ENCODE measurements at places on chromosomes 13 and 19.

DNA sequence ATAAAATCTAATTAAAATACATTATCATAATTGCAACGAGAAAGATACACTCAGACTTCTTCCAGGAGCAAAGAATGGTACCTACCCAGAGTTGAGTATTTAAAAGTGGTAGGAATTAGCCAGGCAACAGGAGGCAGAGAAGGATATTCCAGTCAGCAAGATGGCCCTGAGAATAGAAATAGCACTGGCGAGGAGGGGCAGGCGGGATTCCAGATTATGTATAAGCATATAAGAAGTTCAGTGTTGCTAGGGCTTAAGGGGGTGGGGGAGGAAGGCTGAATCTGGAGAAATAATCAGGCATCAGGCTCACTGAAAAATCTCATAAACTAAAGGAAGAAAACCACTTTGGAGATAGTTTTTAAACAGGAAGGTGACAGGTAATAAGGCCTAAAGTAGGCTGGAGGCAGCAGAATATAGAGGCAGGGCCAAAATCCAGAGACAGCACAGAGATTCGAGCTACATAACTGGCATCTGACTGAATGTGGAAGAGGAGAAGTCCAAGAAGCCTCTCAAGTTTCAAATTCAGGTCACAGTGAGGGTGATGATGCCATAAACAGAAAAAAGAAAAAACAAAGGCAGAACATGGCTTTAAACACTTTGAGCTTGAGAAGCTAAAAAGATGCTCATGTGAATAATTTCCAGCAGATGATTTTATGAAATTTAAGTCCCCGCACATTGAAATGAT, 7.5 kb downstream of the KPNA3 start:
- DNase-seq = no peak

GRCh38 chr13:98228661-98229341, 51.7 kb upstream of the RNF113B start:
- no peak for DNase-seq

DNA sequence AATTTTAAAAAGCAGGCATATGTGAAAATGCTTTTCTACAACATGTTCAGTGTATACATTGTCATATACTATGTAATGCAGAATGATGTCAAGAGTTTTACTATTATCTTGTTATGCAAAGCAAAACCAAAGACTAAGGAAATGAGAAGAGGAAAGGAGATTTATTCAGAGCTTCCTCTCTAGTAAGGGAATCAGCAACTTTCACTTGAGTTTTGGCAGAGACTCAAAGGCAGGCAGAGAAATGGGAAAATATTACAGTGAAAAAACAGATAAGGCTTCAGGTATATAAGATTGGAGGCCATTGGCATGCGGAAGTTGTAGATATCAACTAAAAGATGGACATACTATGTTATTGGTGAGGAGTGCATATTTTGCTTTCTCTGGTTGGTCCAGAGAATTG, 512.0 kb upstream of the PCDH20 start:
- DNase-seq = no peak

DNA sequence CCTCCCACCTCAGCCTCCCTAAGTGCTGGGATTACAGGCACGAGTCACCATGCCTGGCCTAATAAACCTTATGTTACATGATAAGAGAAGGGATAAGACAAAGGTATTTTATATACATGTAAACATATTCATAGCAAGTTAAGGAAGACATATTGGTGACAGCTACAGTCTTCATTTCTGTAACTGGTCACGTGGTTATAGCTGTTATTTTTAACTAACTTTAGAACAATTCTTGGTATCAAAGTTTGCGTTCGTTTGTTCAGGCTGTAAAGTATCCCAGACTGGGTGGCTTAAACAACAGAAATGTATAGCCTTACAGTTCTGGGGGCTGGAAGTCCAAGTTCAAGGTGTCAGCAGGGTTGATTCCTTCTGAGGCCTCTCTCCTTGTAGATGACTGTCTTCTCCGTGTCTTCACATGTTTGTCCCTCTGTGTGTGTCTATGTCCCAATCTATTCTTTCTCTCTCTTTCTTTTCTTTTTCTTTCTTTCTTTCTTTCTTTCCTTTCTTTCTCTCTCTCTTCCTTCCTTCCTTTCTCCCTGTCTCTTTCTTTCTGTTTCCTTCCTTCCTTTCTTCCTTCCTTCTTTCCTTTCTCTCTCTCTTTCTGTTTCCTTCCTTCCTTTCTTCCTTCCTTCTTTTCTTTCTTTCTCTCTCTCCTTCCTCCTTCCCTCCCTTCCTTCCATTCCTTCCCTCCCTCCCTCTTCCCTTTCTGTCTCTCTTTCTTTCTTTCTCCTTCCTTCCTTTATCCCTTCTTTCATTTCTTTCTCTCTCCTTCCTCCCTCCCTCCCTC, 7.6 kb downstream of the ACTL9 start:
- no peak for DNase-seq

DNA sequence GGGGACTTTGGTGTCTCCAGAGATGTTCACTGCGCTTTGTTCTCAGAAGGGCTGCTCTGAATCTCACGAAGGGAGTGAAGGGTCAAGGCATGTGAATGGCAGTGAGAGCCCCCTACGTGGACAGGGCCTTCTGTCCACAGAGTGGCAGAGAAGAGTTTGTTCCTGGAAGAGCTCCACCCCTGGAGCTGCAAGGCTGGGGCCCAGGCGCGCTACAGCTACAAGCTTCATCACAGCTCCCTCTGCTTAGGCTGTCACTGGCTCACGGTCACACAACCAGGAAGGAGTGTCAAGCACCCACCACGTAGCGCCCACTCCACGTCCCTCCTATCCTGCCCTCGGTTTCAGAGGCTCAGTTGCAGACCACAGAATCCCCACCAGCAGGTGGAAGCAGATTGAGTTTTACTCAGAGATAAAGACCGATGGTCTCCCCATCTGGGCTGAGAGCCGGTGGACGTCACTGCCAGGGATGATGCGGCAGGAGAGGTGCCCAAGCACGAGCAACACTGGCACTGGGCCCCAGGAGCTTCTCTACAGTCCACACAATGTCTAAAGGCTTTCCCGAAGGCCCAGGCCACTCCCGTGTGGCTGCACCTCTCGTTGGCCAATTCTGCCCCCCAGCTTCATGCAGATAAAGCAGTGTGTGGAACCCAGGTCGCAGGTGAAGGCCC, 23.0 kb upstream of the TFDP1 start:
- DNase-seq = no peak

DNA sequence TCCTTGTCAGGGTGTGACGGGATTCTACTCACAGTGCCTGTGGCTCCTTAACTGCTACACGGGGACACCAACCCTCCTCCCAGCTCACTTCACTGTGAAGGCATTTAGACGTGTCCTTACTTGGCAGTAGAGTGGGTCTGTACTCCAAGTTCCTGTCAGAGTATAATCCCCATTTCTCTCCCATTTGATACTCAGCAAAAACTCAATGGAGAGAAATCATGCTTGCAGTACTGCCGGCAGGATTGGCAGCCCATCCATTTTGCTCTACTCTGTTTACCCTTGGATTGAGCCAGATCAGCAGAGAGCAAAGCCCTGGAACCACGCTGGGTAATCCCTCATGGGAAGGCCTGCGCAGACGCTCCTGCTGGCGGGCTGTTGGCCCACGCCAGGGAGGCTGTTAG, 28.9 kb downstream of the ARL11 start:
- no peak for DNase-seq

- no peak for DNase-seq
These were observed 113.1 kb upstream of the FNDC3A start for GRCh38 chr13:48862572-48862971.

- DNase-seq = no peak
These were observed 4.5 kb downstream of the XAB2 start for GRCh38 chr19:7624810-7625209.

All from stimulated activated CD8-positive, alpha-beta memory T cell treated with anti-CD3 and anti-CD28 coated beads, Interleukin-4, amount 100 ng/mL, for 4 hours (primary cell).